ENCODE measurements at places on chromosomes 1 and 21.

GRCh38 chr1:232699814-232700213 is 69.9 kb upstream of the SIPA1L2 start:
- DNase-seq: no peak

- DNase-seq: no peak
Measured at GRCh38 chr1:37035014-37035691, 838 bp upstream of the GRIK3 start.

GRCh38 chr21:42624095-42624790 is 29.2 kb upstream of the PDE9A start:
- no peak for DNase-seq

DNA sequence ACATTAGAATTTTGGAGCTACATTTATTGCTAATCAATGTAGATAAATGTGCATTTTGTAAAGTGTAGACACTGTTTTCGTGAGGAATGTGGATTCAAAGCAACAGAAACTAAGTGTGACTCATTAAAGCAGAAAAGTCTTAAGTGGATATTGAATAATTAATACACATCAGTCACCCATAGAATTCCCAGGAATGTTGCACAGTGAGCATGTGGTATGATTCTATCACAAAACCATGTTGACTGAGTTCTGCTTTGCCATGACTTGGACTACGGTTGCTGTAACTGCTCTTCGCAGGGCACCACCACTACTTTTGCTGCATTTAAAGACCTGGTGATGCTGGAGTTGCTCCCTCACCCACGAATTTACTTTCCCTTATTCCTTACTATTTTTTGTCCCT is 471.8 kb downstream of the KCNT2 start:
- DNase-seq: no peak

- no peak for DNase-seq
Measured at GRCh38 chr1:91217911-91218310, 186.7 kb downstream of the HFM1 start.

- no peak for DNase-seq
Measured at GRCh38 chr1:18580691-18581419, 49.8 kb upstream of the PAX7 start.

- no peak for DNase-seq
Measured at GRCh38 chr1:56387071-56387740, 192.2 kb downstream of the PLPP3 start.

DNA sequence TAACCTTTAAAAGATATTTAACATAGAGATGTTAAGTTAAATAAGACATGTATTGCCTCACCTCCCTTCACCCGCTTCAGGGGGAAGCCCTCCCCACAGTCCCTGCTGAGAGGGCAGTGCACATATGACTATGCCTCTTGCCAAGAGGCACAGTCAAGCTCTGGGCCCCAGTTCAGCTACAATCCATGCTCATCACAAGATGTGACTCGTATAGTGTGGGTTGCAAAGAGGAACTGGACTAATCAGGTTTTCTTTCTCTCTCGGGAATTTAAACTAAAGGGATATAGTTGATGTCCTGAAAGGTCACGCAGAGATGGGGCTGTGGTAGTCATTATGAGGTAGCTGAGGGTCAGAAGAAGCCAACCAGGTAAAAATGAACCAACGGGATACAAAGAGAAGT is 35.6 kb downstream of the LYST start:
- peak; percentile 23 for DNase-seq

GRCh38 chr1:39210649-39211048 is 6.2 kb downstream of the MACF1 start:
- DNase-seq: no peak

GRCh38 chr1:59186656-59187055 is 110.2 kb upstream of the FGGY start:
- no peak for DNase-seq

DNA sequence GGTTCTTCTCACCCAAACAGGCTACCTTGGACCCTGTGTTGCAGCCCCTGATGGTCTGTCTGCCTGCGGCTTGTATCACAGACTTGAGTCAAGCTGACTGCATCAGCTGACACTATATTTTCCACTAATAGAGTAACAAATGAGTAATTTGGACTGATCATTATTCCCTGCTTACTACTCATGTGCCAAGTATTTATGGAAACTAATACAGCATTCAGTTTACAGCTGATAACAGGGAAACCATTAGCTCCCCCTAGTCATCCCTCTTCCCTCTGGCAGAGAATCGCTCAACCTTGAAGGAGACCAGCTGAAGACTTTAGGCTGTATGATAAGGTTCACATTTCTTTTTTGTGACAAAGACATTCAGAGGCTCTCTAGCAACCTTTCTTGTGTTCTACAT is 116.6 kb upstream of the SYT6 start:
- no peak for DNase-seq

DNA sequence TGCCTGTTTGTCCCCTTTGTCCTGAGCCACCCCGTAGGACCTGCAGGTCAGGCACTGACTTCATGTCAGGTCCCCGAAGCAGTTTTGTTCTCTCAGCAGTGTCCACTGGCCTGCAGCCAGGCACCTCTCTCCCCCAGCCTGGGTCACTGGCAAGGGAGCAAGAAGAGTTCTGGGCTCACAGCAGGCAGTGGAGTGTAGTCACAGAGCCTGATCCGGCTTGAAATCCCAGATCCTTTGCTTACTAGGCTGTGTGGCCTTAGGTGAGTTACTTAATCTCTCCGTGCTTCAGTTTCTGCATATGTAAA is 34.2 kb downstream of the L1TD1 start:
- DNase-seq: no peak

- no peak for DNase-seq
Measured at GRCh38 chr1:201740670-201741111, 88.3 kb upstream of the IPO9 start.

- DNase-seq: no peak
Measured at GRCh38 chr21:46264690-46265144, 20.7 kb downstream of the MCM3AP start.

DNA sequence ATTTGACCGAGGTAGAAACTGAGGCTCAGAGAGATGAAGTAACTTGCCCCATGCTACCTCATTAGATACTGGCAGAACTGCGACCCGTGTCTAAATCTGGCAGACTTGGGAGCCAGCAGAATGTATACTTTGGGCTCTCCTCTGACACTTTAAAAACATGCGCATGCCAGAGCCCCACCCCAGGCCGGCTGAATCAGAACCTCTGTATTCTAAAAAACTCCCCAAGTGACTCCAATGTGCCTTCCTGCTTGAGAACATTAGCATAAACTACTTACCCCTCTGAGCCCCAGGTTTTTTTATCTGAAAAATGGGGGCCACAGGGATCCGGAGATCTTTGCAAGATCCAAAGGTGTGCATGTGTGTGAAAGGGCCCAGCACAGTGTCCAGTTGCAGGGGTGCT is 344.7 kb upstream of the USP24 start:
- DNase-seq: no peak

DNA sequence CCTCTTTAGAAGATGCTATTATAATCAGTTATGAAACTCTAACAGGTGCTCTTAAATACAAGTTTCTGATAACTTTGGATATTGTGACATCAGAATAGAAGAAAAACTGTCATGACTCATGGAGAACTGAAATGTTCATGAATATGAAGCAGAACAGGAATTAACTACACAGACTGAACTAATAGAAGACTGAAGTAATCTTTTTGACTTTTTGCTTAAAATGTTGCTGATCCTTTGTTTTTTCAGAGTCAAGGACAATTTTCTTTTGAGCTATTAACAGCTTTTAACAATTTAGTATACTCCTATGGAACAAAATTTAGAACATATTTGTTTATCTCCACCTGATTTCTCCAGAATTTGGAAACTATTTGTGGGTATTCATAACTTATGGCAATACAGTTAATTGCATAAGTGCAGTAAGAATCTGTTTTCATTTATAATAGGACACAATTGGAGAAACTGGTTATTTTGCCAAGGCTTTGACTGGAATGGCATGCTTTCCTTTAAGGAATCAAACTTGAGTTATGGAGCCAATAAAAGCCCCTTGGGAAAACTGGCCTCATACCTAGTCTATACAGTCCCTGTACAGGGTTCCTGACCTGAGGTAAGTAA is 18.7 kb upstream of the PLA2G5 start:
- no peak for DNase-seq

- DNase-seq: no peak
Measured at GRCh38 chr1:55446351-55446750, 231.2 kb upstream of the USP24 start.

DNA sequence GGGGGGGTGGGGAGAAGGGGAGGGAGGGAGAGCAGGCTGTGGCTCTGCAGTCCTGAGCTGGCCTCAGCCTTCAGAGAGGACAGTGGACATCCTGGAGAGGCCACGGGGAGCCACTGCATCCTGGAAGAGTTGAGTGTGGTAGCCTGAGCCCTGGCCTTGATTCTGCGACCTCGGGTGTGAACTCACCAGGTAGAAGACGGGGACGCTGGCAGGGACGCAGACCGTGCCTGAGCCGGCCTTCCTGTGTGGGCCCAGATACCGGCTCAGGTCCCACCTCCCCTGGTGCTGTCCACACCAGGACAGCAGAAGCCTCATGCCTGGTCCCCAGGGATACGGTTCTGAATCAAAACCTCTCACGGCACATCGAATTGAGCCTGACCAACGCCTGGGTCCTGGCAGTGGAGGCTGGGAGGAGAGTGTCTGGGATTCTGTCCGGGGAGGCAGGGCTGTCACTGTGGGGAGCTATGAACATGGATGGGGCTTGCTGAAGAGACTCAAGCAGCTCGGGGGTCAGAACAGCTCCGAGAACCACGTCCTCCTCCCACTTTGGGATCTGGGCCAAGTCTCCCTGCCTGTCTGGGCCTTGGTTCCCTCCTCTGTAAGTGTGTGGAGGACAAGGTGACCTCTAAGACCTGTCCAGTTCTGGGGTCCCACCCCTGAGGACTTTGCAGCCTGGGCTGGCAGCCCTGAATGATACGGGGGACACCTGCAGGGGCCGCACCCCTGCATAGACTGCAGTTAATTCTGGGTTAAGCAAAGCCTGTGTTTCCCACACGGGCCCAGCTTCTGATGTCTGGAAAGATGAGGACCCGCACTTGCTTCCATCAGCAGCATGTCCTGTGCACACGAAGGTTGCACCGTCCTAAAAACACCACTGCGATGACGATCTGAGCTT is 30.4 kb downstream of the RRP1 start:
- DNase-seq: no peak

DNA sequence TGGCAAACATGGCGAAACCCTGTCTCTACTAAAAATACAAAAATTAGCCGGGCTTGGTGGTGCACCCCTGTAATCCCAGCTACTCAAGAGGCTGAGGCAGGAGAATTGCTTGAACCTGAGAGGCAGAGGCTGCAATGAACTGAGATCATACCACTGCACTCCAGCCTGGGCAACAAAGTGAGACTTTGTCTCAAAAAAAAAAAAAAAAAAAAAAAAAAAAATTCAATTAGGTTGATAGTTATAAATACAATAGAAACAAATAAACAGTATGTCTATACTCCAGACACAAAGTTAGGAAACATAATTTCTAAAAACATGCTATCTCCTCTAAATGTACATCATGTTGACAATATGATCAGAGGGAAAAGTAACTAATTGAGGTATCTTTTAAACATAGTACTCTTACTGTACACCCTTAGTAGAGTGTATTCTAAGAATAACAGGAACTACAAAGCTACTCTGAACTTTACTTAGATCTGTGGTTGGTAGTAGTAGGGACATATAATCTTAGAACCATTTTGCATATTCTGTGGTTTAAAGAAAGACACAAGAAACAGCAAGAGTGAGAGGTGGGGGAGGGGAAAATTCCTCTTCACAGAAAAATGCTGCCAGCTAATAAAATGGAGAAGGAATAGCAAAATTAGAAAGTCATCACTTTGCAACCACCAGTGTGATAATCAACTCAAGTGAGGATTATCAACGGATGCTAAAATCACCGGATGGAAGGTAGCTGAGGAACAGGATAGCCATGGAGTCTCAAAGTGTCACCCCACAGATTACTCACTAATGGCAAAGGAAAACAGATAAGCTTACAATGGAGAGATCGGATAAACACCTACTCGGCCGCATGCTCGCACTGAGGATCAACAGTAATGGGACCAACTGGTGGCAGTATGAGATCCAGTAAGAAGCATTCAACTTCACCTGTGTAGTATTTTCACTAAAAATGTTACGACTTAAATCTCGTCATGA is 35.0 kb downstream of the MTOR start:
- no peak for DNase-seq

DNA sequence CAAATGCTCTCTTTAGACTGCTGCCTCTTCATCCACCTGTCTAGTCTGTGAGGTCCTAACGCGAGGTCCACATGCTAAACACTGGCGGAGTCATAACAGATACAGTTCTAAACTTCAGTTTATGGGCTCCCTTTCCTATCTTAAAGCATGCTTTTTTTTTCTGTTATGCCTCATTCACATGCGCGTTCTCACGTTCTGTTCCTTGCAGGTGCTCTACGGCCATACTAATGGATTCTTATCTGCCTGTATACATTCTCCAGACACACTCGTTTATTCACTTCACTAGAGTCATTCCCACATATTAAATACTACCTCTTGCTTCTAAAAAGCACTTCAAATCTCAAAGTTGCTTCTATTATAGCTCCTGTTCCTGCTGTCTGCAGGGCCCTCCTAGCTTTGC is 38.7 kb downstream of the PHC2 start:
- DNase-seq: no peak

GRCh38 chr1:117563492-117563875 is 42.4 kb upstream of the TENT5C start:
- DNase-seq: no peak

DNA sequence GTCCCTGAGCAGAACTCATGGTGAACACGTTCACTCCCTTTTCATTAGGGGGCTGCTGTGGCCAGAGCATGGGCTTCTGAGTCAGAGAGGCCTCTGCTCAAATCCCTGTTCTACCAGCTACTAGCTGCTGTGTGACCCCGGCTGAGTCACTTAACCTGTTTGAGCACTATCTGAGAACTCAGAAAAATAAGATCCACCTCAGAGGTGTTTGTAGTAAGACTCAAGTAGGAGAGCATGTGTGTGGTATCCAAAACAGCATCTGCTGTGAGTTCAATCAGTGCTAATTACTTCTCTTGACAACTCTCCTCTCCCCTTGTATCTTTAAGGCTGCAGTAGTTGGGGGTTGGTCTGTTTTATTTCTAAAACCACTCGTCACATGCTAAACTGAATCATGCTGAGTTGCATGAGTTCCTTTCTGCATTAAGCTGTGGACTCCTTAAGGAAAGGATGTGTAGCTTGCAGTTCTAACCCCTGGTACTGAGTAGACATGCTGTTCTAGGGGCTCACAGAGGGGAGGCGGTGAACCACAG is 39.7 kb upstream of the JUN start:
- DNase-seq: no peak

GRCh38 chr1:171084870-171085269 is 5.8 kb upstream of the FMO3 start:
- no peak for DNase-seq

DNA sequence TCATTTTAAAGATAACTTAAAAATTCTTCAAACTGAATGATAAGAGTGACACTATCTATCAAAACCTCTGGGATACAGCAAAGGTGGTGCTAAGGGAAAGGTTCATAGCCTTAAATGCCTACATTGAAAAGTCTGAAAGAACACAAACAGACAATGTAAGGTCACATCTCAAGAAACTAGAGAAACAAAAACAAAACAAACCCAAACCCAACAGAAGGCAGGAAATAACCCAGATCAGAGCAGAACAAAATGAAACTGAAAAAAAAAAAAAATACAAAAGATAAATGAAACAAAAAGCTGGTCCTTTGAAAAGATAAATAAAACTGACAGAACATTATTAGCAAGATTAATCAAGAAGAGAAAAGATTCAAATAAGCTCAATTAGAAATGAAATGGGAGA is 6.8 kb downstream of the ODF2L start:
- no peak for DNase-seq
